ENCODE measurements at places on chromosomes 1 and 21.

- no peak for DNase-seq
These were observed 196.0 kb downstream of the RPS6KC1 start for GRCh38 chr1:213247038-213247437.

DNA sequence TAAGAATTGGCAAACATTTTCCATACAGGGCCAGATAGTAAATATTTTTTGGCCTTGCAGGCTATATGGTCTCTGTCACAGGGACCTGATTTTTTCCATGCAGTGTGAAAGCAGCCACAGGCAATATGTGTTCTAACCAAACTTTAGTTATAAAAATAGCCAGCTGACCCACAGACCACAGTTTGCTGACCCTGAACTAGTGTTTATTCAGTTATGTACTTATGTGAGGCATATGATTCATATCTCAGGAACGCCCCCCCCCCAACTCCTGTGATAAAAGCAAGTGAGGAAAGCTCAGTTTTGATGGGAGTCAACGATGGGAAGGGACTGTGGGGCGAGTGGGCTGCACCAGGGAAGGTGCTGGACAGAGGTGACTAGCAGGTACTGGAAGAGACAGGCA lies 80.1 kb downstream of the HMGB4 start:
- no peak for DNase-seq

- DNase-seq = no peak
These were observed 2.2 kb downstream of the PRKAB2 start for GRCh38 chr1:147169840-147170674.

DNA sequence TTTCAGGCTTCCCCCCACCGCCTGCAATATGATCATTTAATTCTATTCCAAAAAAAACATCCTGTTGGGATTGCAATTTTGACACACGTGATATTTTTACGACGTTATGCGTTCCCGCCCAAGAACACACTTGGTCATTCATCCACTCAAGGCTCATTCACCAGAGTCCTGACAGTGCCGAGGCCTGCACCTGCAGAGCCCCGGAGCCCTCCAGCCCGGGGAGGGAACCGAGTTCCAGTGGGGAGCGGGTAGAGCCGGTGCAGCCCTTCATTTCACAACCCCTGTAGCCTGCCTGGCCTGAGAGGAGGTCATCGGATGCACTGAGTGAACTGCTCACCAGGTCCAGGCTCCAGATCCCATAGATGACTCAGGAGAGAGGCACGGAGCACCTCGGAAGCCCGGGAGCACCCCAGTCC lies 156.0 kb upstream of the BACE2 start:
- DNase-seq = no peak

DNA sequence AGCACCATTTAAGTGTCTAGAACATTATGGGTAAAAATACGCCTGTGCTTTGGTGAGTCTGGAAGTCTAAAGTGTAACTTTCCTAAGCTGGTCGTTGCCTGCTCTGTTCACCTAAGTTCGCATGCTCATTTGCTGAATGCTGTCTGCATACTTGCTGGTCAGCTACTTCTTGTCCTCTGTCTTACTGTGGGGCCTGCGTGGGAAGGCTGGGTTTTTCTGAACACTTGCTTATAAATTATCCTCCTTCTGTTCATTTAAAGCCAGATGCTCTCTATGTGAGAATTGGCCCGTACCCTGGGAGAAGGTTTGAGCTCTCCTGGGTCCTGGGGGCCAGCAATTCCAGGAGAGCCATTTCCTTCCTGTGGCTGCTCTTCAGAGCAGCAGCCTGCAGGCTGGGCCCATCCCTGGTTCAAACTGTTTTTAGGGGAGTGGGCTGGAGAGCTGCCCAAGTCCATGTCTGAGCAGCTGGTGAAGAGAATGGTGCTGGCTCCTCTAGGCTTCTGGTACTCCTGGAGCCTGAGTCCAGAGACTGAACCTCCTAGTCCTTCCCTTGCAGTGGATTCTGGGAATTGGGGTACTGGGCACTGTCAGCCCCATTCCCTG lies 75.7 kb downstream of the GALNT2 start:
- no peak for DNase-seq

DNA sequence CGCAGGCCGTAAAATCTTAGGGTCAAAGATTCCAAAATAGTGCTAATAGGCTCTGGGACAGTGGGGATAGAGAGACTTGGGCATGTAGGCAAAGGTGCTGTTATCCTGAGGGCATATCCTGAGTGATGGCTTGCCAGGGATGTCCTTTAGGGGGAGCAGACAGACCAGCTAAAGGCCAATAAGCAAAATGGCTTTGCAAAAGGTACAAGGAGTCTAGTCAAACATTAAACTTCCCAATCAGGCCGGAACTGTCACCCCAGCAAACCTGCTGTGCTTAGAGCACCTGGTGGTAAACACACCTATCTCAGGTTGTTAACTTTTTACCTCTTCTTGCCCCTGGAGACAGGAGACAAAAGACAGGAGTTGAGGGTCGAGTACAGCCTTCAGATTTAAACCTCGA lies 49.1 kb downstream of the TRABD2B start:
- no peak for DNase-seq
